Ovary (tissue), 10 donors: ENCODE measurements at places on chromosomes 3 and 15. TPM values are rescaled to one million over a fixed set of nuclear protein-coding genes. Genes with fewer than 3 reads are reported as not detected.

Gene USF3
- polyA plus RNA-seq, result 9.2 TPM

Gene LPP
- 52.7 TPM for polyA plus RNA-seq

Gene NPAP1
- 0.31 TPM for polyA plus RNA-seq

Gene PLD1
- 52.1 TPM for polyA plus RNA-seq

Gene ZNF385D
- polyA plus RNA-seq, result 0.77 TPM

Gene SLC28A2
- polyA plus RNA-seq, result 0.06 TPM

Gene GABRR3
- polyA plus RNA-seq, result not detected

Gene PLSCR4
- 36.3 TPM for polyA plus RNA-seq

DNA sequence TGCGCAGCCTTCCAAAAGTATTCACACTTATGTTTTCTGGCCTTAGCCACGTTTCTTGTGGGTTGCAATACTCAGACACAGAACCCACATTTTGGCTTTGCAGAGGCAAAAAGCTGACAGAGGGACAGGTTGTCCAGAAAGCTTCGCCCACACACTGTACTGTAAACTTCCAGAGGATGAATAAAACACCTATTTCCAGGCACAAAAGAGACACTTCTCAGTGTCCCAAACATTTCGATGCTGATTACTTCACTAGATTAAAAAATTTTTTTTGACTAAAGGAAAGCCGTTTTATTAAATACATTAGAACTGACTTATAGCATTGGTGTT is 28.0 kb upstream of the KCTD6 start:
- no peak for DNase-seq

DNA sequence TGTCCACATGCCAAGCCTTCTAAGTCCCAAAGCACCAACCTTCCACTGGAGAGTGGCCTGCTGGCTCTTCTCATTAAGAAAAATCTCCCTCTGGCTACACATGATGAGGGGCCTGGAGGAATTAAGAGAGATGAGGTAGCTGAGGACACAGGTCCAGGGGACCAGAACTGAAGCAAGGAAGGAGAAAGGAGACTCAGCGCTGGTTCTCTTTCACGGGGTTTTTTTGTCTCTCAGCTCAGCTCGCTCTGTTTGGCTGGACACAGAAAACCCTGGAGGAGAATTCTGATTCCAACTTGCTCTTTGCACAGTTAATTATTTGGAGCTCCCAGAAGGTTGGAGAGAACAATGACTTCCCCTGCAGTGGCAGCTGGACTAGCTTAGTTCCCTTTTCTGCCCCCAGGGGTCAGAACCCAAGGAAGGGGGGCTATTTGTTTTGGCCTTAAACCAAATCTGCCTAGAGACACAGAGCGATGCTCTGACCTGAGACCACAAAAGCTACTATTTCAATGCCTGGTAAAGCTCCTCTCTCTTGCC is 507.6 kb downstream of the FHIT start:
- DNase-seq, result no peak

GRCh38 chr3:174820885-174821284 is 38.2 kb upstream of the NAALADL2 start:
- DNase-seq, result no peak

DNA sequence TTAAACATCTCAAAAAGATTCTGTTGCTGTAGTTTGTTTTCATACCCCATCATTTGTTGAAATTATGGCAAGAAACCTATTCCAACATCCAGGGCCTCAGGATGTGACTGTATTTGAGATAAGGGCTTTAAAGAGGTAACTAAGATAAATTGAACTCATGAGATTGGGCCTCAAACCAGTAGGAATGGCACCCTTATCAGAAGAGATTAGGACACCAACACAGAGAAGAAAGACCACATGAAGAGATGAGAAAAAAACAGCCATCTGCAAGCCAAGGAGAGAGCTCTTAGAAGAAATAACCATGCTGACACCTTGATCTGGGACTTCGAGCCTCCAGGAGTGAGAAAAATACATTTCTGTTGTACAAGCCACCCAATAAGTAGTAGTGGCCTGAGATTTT is 157.7 kb downstream of the CGGBP1 start:
- DNase-seq, result no peak

GRCh38 chr15:51818150-51818549 is 11.3 kb upstream of the TMOD3 start:
- DNase-seq, result no peak

DNA sequence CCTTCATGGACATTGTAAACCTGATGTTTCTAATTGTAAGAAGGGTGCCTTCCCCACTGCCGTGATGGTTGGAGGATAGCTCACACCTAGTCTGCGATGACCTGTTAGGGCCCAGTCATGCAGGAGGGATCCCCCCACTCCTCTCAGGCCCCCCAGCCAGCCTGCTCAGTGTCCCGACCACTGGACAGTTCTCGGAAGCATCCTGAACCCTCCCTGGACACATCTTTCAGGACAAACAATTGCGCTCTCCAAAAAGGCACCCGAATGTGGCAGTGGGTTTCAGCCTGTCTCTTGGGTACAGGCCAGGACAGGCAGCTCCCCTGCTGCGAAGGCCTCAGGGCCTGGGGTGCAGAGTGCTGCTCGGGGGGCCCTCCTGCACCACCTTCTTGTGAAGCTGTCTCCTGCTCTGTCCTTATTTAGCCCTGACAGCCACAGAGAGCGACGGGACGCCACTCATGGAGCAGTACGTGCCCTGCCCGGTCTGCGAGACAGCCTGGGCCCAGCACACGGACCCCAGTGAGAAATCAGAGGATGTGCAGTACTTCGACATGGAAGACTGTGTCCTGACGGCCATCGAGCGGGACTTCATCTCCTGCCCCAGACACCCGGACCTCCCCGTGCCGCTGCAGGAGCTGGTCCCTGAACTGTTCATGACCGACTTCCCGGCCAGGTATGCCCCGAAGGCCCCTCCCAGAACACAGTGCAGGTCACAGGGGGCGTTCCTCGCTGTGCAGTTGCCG is 132.3 kb downstream of the LRRK1 start:
- no peak for DNase-seq

DNA sequence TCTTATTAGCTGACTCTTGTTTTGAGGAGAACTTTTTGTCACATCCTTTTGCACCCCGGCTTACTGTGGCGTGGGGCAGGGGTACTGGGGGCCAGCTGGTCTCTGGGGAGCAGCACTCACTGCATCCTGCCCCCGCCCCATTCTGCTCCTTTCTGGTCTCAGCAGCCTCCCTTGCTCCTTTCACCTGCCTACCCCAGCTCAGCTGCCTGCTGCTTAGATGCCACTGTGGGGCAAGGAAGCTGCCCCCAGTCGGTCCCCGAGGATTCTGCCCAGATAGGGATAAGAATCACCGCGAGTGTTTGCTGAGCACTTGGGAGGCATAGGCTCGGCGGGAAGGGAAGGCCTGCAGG is 32.0 kb downstream of the APBA2 start:
- no peak for DNase-seq

GRCh38 chr3:114393367-114394072 is 99.7 kb downstream of the TIGIT start:
- DNase-seq, result no peak

- peak; percentile 57 for DNase-seq
Observed at GRCh38 chr3:12758025-12758781, 856 bp downstream of the TMEM40 start.

GRCh38 chr3:37999836-38000235 is 9.2 kb downstream of the VILL start:
- DNase-seq, result peak; percentile 19

- DNase-seq, result no peak
Observed at GRCh38 chr3:140593766-140594165, 84.1 kb upstream of the TRIM42 start.

- DNase-seq, result no peak
Observed at GRCh38 chr3:151863611-151864010, 9.8 kb upstream of the SUCNR1 start.

- no peak for DNase-seq
Observed at GRCh38 chr3:99579246-99579645, 59.1 kb upstream of the COL8A1 start.

DNA sequence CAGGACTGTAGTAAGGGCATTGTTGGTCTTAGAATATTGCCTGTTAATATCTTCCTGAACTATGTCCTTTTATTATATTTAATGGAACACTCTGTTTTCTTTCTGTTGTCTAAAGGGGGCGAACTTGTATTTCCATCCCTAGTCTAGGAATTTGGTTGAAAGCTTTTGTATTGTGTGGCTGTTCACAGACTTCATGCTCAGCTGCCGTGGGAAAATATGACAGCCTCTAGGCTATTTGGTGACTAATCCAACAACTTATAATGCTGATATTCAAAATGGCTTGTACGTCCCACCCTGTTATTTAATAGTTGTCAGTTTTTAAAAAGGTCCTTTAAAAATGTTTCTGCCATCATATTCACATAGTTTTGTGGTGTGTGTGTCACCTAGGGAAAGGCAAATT is 202.6 kb downstream of the KLHL25 start:
- DNase-seq, result no peak

DNA sequence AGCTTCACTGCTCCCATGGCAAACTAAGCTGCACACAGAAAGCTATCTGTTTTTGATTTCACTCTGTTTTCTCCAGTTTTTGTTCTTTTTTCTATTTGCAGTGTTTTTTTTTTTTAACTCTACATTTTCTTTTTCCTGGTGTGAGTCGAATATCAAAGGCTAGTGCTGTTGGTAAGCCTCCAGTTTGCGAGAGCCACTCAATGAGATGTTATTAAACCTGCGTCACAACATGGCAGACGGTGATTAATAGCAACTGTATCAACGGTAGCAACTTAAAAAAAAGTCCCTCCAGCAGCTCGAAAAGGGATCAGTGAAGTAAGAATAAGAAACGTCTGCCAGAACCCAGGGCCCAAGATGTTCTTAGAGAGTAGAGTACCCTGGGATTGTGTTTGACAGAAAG is 84.1 kb downstream of the MEIS2 start:
- peak; percentile 66 for DNase-seq

DNA sequence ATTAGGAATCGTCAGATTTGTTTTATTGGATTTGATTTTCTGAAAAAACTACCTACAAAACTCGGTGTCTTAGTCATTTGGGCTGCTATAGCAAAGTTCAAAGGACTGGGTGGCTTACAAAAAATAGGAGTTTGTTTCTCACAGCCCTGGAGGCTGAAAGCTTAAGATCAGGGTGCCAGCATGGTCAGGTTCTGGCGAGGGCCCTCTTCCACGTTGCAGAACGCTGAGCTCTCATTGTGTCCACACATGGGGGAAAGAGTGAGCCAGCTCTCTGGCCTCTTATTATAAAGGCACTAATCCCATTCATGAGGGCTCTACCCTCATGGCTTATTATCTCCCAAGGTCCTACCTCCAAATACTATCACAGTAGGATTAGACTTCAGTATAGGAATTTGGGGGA is 40.6 kb upstream of the MRPS22 start:
- DNase-seq, result no peak
